ENCODE measurements at places on chromosomes 5 and 9. TPM values are rescaled to one million over a fixed set of nuclear protein-coding genes. Genes with fewer than 3 reads are reported as not detected.

SPACA9 gene
- 1.2 TPM for total RNA-seq

IARS1 gene
- total RNA-seq, result 166 TPM

GPR21 gene
- not detected for total RNA-seq

SMIM33 gene
- not detected for total RNA-seq

OBP2B gene
- not detected for total RNA-seq

MSX2 gene
- total RNA-seq, result 1.6 TPM

DNAJC18 gene
- 10.7 TPM for total RNA-seq

TRAF2 gene
- total RNA-seq, result 5.4 TPM

CXCL14 gene
- total RNA-seq, result 23.7 TPM

TTLL11 gene
- total RNA-seq, result 48.2 TPM

PCDHGB2 gene
- total RNA-seq, result 2.4 TPM

TPPP gene
- 4.9 TPM for total RNA-seq

CARD9 gene
- 1.1 TPM for total RNA-seq

DCP2 gene
- 41.7 TPM for total RNA-seq

PCBD2 gene
- 24.7 TPM for total RNA-seq

PRSS3 gene
- 0.30 TPM for total RNA-seq

RNF208 gene
- 4.8 TPM for total RNA-seq

ADAMTSL2 gene
- 0.71 TPM for total RNA-seq

PCDHGA4 gene
- 0.84 TPM for total RNA-seq

FOXD4L5 gene
- 0.20 TPM for total RNA-seq

SPATA31D4 gene
- total RNA-seq, result not detected

Measured in psoas muscle (tissue), 8 donors.